ENCODE measurements at places on chromosomes 1 and 21.

DNA sequence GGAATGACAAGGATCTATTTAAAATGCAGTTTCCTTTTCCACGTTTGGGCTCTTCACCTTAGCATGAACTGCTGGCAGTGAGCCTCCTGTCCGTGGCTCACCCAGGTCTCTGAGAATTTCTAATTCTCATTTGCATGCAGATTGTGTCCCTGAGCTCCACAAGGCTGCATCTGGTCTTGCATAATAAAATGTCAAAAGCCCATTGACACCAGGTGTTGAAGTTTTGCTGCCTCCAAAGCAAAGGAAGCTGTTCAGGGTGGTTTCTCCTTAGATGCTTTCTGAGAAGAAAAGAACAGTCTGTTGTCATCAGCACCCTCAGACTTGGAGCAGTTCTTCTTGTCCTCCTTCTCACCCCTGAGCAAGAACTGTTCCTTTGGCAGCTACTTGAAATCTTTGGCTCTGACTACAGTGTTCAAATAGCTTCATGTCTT, 433.1 kb upstream of the KAZN start:
- DNase-seq: no peak

GRCh38 chr1:44632598-44632997, 41.7 kb downstream of the TMEM53 start:
- no peak for DNase-seq

- no peak for DNase-seq
Observed at GRCh38 chr1:172647987-172648386, 10.9 kb upstream of the FASLG start.

DNA sequence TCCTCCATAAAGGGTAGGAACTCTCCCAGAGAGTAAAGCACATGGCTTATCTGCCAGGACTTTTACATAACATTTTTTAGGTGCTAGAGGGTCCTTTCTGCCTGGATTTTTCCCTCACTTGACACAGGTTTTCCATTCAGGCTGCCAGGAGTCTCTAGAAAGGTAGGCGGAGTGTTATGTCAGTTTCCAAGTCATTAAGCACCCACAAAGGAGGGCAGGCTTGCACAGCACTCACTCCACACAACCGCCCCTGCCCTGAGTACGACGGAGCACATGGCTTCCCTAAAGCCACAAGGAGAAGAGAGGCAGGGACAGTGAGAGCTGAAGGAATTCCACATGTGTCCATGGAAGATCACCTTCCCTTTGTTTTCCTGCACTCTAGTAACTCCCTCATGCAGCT, 55.7 kb downstream of the CAPZB start:
- no peak for DNase-seq

All from colonic mucosa (tissue), 4 donors.